ENCODE measurements at places on chromosomes 11 and 22. TPM values are rescaled to one million over a fixed set of nuclear protein-coding genes. Genes with fewer than 3 reads are reported as not detected.

POTEH gene
- not detected for total RNA-seq

TMEM86A gene
- total RNA-seq = 0.54 TPM

RAB39A gene
- total RNA-seq = not detected

PIM3 gene
- total RNA-seq = 41.3 TPM

MPZL2 gene
- 0.18 TPM for total RNA-seq

PTPRJ gene
- total RNA-seq = 7.3 TPM

CRYBB2 gene
- not detected for total RNA-seq

KDM4D gene
- 0.72 TPM for total RNA-seq

THRSP gene
- not detected for total RNA-seq

All from cardiac atrium fibroblast (primary cell).